Inflammatory macrophage (primary cell): ENCODE measurements at places on chromosomes 11 and 22.

GRCh38 chr11:65575568-65576231, at the start of gene EHBP1L1:
TSS of gene EHBP1L1 (plus strand) at chr11:65576053. CDS start at chr11:65576303, 250 bp downstream.
- peak; percentile 90 for DNase-seq

- no peak for DNase-seq
Measured at GRCh38 chr11:127369356-127369755, 368.8 kb upstream of the KIRREL3 start.

DNA sequence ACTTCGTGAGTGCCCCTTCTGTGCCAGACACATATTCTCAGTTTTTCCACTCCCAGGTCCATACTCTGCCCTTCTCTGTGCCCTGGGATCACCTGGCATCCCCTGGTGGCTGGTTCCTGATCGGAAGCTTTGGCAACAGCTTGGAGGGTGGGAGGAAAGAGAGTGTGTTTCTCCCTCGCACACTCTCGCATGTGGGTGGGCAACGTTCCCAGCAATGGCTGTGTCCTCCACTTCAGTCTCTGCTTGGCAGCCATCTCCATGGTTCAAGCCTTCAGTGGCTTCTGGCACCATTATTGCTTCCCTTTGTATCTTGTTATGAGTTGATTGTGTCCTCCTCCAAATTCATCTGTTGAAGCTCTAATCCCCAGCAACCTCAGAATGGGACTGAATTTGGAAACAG, 342.7 kb upstream of the SYN3 start:
- no peak for DNase-seq

DNA sequence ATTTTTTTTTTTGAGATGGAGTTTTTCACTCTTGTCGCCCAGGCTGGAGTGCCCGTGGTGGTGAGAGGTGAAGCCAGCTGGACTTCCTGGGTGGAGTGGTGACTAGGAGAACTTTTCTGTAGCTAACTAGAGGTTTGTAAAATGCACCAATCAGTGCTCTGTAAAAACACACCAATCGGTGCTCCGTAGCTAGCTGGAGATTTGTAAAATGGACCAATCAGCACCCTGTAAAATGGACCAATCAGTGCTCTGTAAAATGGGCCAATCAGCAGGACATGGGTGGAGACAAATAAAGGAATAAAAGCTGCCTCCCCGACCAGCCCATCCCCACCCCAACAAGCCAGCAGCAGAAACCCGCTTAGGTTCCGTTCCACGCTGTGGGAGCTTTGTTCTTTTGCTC, 4.4 kb upstream of the RAPSN start:
- no peak for DNase-seq

DNA sequence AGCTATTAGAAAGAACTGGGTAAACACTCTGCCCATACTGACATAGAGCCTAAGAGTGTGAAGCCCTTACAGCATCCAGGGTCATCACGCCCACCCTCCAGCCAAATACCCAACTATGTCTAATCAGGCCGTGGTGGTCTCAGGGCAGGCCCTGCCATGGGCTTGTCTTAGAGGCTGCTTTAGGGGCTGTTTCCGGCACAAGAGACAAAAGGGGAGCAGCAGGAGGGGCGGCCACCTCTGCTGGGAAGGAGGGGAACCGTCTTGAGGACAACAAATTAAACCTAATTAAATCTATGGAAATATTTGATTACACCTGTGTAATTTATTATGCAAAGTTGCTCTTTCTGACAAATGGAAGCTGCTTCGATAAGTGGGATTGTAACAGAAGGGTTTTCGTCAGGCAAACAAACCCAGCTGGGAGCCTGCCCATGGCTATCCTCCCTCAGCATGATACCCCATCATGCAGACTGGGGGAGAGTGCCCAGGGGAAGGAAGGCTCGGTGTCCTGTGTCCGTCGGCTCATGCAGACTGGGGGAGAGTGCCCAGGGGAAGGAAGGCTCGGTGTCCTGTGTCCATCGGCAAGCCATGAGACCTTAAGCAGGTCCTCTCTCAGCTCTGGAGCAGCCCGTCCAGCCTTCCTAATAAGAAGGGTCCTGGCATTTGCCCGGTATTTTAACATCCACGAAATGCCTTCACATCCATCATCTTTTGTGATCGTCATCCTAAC, 163.6 kb upstream of the B3GAT1 start:
- no peak for DNase-seq

GRCh38 chr11:79050786-79051185, 390.0 kb downstream of the TENM4 start:
- no peak for DNase-seq

- DNase-seq, result peak; percentile 81
Measured at GRCh38 chr11:75589051-75589450, 27.0 kb downstream of the SERPINH1 start.

DNA sequence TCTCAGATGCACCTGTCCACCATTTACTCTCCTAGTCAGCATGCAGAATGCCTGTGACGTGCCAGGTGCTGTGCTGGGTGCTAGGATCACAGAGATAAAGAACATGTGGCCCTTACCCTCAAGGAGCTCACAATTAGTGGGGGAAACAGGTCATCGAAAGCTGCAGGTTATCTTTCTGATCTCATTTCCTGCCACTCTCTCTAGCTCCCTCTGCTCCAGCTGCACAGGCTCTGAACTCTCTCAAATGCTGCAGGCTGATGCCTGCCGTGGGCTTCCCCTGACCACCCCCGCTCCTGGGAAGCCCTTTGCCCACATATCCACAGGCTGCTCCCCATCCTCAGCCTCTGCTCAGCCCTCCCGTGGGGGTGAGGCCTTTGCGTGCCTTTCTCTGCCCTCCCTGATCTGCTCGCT, 29.6 kb downstream of the SHANK3 start:
- DNase-seq, result no peak

DNA sequence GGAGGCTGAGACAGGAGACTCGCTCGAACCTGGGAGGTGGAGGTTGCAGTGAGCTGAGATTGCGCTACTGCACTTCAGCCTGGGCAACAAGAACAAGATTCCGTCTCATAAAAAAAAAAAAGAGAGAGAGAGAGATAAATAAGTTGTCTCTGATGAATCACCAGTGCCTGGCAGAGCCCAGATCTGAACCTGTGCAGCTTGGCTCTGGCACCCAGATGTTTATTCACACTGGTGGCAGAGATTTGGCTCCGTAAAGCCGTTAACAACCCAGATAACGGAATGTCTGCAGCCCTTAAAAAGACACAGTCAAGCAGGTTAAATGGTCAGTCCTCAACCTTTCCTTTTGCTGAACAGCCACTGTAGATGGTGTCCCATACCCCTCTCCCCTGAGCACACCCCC, 33.5 kb upstream of the RTL6 start:
- no peak for DNase-seq

DNA sequence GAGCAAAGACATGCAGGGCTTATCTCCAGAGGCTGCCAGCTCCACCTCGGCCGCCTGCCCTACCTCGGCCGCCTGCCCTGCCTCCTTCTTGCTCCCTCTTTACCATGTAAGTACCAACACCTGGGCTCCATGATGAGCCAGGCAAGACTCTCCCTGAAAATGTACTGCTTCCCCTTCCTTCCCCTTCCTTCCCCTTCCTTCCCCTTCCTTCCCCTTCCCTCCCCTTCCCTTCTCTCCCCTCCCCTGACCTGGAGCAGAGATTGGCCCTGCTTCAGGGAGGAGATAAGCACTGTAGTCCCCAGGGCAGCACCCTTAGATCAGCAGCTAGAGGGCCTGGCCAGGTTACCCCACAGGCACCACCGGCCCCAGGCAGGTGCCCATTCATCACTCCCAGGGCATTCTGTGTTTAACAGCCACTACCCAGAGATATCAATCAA, 25.4 kb upstream of the ADORA2A start:
- DNase-seq, result no peak

DNA sequence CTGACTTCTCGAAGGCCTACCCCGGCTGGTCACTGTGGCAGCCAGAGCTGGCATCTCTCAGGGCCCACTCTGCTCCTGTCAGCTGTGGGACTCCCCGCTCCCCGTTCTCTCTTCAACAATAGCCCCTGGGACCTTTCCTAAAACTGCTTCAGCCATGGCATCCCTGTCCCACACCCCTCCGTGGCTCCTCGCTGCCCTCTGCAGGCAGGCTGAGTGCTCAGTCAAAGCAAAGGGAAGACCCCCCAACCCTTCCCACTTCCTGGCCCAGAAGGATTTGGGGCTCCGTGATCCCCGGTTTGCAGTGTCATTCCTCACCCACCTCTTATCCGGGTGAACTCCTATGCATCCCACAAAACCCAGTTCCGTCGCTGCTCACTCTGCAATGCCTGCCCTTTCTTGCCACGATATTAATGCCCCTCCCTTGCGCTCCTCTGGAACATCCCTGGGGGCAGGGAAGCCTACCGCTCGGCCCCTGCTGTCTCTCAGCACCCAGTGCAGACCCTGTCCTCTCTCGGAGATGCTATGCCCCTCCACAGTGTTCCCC, 1.6 kb upstream of the TH start:
- DNase-seq, result peak; percentile 8

DNA sequence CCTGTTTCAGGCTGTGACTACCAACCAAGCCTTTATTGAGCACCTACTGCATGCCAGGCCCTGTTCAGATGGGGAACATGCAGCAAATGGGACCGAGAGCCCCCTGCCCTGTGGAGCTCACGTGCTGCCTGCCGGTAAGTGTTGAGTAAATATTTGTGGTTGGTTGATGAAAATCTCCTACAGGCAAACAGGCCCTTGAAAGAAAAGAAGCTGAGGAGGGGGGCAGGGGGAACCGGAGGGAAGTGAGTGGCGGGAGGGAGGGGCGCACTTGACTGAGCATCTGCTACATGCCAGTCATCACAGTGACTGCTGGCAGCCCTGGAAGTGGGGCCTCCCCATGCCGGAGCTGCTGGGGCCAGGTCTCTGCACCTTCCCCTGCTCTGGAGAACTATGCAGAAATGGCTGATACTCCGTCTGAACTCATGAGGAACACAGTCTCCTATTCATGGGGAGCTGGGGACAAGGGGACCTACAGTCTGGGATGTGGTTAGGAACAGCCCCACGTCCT, 34.2 kb downstream of the MACROD1 start:
- no peak for DNase-seq

GRCh38 chr22:43993072-43993760, 30.9 kb upstream of the PARVB start:
- DNase-seq, result peak; percentile 50

GRCh38 chr11:34331736-34332135, 26.1 kb downstream of the ABTB2 start:
- DNase-seq, result no peak

- no peak for DNase-seq
Measured at GRCh38 chr11:7143908-7144307, 55.1 kb downstream of the RBMXL2 start.

DNA sequence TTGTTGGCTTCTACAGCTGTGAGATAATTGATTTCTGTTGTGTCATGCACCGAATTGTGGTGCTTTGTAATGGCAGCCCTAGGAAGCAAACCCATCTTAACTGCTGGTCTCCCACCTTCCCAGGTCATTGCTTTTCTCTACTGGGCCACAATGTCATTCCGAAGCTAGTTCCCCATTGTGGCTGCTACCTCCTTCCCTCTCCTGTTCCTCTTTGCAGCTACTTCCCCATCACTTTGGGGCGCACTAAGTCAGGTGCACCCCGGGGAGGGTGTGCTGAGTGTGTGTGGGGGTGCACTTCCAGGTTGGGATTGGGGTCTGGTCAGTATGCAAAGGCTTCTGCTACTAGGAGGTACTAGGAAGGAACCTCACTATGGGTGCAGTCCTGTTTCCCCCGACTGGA, 109.3 kb downstream of the ST3GAL4 start:
- peak; percentile 48 for DNase-seq

GRCh38 chr11:134063124-134063495, 5.8 kb upstream of the JAM3 start:
- DNase-seq, result no peak

- DNase-seq, result no peak
Measured at GRCh38 chr11:125446279-125446678, 49.8 kb downstream of the FEZ1 start.

- no peak for DNase-seq
Measured at GRCh38 chr22:38050720-38051119, 6.5 kb upstream of the PICK1 start.

DNA sequence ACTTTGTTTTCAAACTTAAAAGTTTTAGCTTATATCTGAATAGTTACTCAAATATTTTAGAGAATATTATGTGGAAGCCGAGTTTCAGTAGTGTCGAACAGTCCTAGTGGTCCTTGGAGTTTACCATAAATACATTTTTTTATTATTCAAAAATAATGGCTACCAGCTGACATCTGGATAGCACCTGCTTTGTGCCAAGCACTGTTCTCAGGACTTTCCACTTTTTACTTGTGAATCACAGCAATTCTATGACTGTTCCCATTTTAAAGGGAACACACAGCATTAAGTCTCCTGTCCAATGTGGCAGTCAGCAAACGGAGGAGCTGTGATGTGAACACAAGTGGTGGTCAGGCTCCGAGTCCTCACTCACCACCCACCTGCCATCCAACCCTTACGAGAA, 4.0 kb upstream of the SCGB2A1 start:
- DNase-seq, result no peak

DNA sequence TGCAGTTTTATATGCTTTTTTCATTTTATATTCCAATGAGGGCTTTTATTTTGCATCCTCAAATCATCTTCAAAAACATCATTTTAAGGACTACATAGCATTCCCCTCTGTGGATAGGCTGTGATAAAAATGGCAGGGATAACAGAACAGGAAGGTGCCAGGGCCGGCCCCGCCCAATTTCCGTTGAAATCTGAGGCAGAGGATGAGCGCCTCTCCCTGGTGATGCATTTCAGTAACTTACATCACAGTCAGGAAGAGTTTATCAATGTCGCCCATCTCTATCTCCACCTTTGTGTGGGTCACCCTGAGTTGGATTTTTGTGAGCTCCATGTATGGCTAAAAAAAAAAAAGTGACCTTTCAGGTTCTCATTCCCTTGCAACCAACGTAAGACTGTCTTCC, 201.6 kb downstream of the DSCAML1 start:
- DNase-seq, result no peak

DNA sequence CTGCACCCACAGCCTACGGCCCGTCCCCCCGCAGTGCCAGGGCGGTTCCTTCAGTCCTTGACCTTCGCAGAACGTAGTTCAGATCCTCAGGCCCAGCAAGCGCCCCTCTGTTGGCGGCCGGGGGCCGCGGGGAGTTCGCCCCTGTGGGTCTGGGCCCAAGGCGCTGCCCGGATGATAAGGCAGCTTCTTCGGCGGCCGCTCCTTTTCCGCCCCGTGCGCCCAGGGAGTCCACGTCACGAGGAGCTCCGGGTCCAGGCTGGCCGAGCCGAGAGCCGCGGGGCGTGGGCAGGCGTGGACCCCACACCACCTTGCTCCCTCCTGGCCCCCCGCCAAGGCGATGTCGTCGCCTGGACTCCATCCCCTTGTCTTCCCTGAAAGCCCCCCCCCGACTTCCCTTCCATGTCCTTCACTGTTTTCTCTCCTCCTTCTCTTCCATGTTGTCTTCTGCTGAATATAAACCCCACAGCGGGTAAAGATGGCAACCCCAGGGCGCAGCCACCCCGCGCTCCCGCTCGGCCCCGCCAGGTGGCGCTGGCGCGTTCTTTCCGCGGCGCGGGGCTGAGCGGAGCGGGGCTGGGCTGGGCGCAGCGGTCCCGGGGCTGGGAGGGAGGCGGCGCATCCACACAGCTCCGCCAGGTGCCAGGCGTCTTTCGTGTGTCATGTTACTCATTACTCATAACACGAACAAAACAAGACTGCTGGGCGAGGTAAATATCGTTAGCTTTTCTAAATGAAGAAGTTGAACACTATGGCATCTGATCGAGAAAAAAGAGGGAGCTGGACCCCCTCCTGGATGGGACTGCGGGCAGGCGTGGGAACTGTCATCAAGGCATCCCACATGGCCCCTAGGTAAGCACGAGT, 321.0 kb downstream of the NTM start:
- no peak for DNase-seq

GRCh38 chr11:2929531-2929949, 320 bp upstream of the PHLDA2 start:
- peak; percentile 59 for DNase-seq
